ENCODE measurements at places on chromosomes 12 and 14.

DNA sequence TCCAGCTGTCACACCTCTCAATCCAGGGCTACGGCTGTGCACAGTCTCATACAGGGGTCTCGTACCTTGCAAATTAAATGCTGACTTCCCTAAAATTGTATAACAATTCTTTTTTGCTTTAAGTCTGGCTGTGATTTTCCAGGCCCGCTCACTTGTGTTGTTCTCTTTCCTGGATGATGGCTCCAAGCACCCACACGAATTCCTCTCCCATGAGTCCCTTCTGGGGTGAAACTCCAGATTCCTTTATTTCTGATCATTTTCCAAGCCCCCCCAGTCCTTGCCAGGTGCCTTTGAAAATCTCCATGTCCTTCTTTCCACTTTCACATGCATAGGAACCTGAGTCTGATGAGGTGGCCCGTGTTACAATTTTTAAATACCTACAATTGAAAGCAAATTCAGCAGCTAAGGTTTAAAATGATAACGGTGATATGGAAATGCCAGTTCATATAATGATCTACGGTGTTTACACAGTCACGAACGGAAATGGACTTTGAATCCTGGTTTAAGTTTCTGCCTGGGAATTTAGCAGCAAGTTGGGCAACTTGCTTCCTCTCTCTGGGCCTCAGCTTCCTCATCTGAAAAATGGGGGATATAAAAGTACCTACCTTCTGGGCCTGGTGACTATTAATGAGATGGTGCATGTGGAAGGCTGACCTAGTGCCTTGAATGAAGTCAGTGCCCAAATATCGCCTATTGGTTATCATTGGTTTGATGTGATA, 85.5 kb downstream of the STAB2 start:
- DNase-seq, result no peak

GRCh38 chr12:68400226-68400829, 68.2 kb upstream of the MDM1 start:
- DNase-seq, result no peak

GRCh38 chr14:105021656-105022275, 883 bp upstream of the CDCA4 start:
- DNase-seq, result peak; percentile 51

GRCh38 chr14:101233021-101233366, 328.3 kb upstream of the DIO3 start:
- no peak for DNase-seq

GRCh38 chr14:69559581-69560011, 15.1 kb downstream of the CCDC177 start:
- DNase-seq, result no peak

DNA sequence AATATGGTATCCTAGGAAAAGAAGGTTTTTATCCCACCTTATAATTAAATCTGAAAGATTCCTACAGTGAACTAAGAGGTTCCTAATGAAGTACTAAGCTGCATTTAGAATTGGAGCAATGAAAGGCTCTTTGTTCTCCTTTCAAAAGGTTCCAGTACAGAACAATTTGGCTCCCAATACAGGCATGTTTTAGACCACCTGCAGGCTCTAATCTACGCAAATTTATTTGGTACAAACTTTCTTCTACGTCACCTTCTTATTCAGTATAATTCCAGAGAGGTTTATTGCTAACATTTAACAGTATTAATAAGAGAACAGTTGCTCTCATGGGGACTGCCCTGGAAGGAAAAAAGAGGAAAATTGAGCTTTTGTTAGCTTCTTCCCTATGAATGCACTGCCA, 37.6 kb upstream of the SLCO1C1 start:
- DNase-seq, result no peak

DNA sequence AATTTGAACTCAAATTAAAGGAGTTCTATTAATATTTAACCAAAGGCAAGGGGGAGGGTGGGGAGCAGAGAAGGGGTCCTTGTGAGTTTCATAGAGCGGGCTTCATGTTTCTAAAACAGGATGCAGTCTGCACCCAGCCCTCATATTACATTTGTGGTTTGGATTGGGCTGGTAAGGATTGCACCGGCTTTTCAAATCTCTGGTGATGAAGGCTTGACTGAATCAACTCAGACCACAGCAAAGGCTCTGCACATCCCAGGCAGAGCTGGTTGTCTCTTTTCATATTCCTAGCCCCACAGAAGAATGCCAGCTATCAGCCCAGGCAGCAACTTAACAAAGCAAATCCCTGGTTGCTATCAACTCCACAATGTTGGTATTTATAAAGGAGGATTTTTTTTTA, 1221.4 kb downstream of the VRK1 start:
- DNase-seq, result no peak

- no peak for DNase-seq
These were observed 36.3 kb downstream of the PTHLH start for GRCh38 chr12:27936196-27936595.

- peak; percentile 73 for DNase-seq
These were observed at the start of gene LRRC9 for GRCh38 chr14:59919570-59920377. LRRC9 (plus strand) TSS chr14:59920144.

GRCh38 chr14:94581127-94581999, at the start of gene SERPINA5:
SERPINA5 (plus strand) TSS chr14:94581426; CDS start chr14:94587363, 5,937 bp downstream.
- DNase-seq, result peak; percentile 77

DNA sequence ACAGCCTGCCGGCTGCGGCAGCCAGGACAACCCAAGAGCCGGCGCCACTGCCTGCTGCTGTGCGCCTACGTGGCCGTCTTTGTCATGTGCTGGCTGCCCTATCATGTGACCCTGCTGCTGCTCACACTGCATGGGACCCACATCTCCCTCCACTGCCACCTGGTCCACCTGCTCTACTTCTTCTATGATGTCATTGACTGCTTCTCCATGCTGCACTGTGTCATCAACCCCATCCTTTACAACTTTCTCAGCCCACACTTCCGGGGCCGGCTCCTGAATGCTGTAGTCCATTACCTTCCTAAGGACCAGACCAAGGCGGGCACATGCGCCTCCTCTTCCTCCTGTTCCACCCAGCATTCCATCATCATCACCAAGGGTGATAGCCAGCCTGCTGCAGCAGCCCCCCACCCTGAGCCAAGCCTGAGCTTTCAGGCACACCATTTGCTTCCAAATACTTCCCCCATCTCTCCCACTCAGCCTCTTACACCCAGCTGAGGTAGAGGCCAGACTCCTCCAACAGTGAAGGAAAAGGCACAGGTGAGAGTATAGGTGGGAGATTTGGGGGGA, 10.3 kb downstream of the ZBTB39 start:
- peak; percentile 24 for DNase-seq

- DNase-seq, result no peak
These were observed 24.7 kb upstream of the GLIPR1 start for GRCh38 chr12:75455839-75456238.

DNA sequence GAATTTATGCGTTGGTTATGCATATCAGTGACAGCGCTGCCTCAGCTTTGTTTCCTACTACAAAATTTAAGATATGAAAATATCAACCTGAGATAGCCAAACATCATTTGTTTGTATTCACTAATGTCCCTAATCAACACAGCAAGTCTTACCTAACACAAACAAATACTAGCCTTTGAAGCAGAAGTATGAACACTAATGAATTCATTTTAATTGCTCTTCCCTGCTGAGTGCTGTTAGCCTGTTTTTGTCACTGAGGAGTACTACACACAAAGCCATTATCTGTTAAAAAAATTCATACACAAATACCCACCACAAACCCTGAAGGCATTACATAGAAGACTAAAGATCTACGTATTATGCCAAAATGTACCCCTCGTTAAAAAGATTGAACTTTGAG, 150.8 kb downstream of the HELB start:
- no peak for DNase-seq

GRCh38 chr12:10126413-10126812, 3.6 kb downstream of the CLEC7A start:
- no peak for DNase-seq

- peak; percentile 32 for DNase-seq
These were observed 13.7 kb downstream of the SPRYD3 start for GRCh38 chr12:53065470-53065869.

GRCh38 chr12:39427360-39427808, 15.5 kb downstream of the KIF21A start:
- no peak for DNase-seq

- DNase-seq, result no peak
These were observed 98.4 kb downstream of the GTF2A1 start for GRCh38 chr14:81122326-81122725.

DNA sequence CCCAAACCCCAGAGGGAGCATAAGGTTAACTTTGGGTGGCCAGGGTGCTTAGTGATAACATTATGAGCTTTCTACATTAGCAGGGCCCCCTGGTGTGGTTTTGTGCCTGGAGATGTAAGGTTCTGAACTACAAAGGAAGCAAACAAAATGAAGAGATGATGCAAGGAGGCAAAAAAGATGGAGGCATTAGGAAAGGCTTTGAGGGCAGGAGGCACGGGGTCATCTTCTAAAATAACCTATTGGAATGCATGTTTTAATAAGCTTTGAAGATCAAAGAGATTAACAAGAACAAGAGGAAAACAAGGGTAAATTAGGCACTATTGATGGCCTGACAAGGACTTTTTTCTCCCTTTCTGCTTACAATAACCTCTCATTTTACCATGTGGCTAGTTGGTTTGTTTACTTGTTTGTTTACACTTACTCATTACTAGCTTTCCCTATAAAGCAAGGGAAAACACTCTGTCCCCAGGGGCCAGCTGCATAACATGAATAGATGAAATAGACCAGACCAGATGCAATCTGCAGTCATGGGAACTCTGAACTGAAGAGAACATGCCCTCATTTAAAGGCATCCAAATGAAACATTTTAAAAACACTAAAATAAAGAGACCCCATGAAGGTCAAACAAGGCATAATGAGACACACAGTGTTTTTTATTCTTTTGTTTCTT, 390.3 kb downstream of the DIO2 start:
- no peak for DNase-seq

DNA sequence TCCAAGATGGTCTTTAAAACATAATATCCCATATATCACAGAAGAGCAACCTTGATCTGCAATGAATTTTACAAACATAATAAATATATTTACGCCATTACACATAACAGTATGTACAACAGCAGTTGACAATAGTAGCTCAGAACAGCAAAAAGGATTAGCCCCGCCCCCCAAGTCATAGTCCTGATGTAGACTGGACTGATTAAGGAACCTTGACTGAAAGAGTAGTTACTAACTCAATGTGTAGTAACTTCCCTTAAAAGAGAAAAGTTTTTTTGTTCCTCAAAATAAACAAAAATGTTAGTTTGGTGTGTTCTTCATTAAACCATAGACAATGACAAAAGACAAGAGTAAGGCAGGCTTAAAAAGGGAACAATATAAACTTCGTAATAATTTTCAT, 44.5 kb downstream of the GTF2A1 start:
- no peak for DNase-seq

- DNase-seq, result no peak
These were observed 136.6 kb downstream of the SSPN start for GRCh38 chr12:26331960-26332359.

GRCh38 chr12:34198924-34199323, 176.6 kb downstream of the ALG10 start:
- no peak for DNase-seq

GRCh38 chr14:82999802-83000201, 1466.1 kb upstream of the SEL1L start:
- DNase-seq, result no peak

- DNase-seq, result no peak
These were observed 2.3 kb upstream of the M6PR start for GRCh38 chr12:8951744-8952143.

DNA sequence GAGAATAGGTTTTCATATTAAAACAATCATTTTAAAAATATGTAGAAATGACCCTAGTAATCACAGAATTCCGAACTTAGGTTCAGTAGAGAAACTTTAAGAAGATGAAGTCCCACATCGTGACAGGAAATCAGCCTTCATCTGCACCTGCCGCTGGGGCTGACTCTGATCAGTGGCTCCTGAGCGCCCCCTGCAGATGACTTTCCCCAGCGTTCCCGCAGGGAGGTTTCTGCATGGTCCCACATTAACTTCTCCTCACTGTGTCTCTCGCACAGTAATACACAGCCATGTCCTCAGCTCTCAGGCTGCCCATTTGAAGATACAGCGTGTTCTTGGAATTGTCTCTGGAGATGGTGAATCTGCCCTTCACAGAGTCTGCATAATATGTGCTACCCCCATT, 1131.1 kb downstream of the TMEM121 start:
- no peak for DNase-seq

- no peak for DNase-seq
These were observed 11.7 kb downstream of the SSH1 start for GRCh38 chr12:108845696-108846095.

DNA sequence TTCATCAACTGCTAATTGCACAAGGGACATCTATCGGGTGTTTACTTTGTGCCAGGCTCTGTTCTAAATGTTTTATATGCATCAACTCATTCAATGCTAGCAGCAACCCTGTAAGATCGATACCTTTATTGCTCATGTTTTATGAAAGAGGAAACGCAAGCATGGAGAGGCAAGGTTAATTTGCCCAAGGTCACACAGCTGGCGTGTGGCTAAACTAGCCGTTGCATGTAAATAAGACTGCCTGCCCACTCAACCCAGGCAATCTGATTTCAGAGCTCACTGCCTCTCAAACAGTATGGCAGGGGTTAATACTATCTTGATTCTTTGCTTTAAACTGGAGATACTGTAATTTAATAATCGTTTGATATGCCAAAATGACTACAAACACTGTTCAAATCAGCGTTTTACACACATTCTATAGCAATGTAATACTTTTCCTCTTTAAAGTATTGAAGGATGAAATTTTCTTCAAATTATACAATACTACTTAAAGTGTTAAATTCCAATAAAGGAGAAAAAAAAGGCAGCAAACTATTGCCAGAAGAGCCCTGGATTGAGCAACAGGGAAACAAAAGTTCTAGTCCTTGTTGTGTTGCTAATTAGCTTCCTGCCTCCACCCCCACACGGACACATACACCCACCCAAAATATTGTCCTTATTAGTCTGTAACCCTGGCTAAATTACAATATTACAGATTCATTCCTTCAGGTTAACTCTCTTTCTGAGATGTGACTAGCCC, 39.1 kb upstream of the DHRS7 start:
- DNase-seq, result no peak

DNA sequence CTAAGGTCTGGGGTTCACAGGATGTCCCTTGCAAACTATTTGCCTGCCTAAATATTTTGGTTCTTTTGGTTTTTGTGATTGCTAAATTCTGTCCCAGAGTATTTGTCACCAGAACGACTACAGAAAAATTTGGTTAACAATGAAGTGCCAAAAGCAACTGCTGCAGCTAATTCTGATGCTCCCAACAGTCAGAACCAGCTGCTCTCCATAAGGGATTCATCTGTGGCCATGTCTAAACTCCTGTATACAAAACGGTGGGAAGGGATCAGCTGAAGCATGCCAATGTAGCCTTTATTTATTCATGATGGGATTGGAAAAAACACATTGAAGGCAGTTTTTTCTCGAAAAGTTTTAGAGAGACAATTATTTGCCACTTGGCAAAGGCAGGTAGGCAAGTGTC, 29.3 kb upstream of the PELI2 start:
- DNase-seq, result no peak

GRCh38 chr14:100285913-100286400, 20.3 kb downstream of the SLC25A29 start:
- DNase-seq, result no peak

- DNase-seq, result no peak
These were observed 64.5 kb upstream of the STK38L start for GRCh38 chr12:27179400-27180214.

- no peak for DNase-seq
These were observed 23.6 kb upstream of the FERMT2 start for GRCh38 chr14:52974406-52974805.

GRCh38 chr14:64474041-64474440, 8.7 kb downstream of the AKAP5 start:
- DNase-seq, result no peak

- no peak for DNase-seq
These were observed 16.9 kb downstream of the DEPDC4 start for GRCh38 chr12:100249941-100250340.
